ENCODE measurements at places on chromosomes 1 and 21.

DNA sequence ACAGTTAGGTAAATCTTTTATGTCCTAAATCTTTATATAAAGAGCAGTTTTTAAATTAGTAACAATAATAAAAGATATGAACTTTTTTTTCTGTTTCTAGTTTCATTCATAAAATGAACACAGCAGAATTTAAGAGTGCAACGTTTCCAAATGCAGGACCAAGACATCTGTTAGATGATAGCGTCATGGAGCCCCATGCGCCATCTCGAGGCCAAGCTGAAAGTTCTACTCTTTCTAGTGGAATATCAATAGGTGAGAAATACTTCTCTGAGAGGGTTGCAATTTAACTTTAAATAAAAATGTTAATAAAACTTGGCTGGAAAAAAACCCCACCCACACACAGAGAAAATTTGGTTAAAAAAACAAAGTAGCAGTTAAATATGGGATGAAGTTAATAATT is 15.0 kb upstream of the ANGPTL1 start:
- no peak for DNase-seq

GRCh38 chr1:210769473-210769872 is 364.5 kb downstream of the KCNH1 start:
- no peak for DNase-seq

GRCh38 chr1:47659146-47659545 is 221.3 kb downstream of the FOXD2 start:
- no peak for DNase-seq

DNA sequence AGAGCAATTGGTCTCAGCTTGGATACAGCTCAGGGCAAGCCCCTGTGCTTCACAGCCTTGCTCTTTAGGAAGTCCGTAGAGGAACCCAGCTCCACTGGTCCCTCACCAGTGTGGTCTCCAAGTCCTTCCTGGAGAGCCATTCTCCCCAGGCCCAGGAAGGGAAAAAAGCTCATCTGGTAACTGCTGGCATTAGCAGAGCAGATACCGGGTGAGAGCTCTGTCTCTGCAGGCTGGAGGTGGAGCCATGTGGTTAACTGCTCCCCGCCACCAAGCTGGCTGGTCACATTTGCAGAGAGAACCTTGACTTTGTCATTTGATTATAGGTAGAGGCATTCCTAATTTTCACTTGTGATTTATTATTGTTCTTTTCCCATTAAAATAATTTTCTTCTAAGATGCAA is 169.6 kb downstream of the ROR1 start:
- no peak for DNase-seq

GRCh38 chr1:41342774-41343355 is 18.4 kb upstream of the FOXO6 start:
- DNase-seq = no peak

- no peak for DNase-seq
Observed at GRCh38 chr1:202216691-202217090, 23.1 kb downstream of the LGR6 start.

GRCh38 chr1:3093898-3094626 is 25.1 kb downstream of the PRDM16 start:
- no peak for DNase-seq

- peak; percentile 20 for DNase-seq
Observed at GRCh38 chr1:58047265-58047858, 499.2 kb downstream of the OMA1 start.

DNA sequence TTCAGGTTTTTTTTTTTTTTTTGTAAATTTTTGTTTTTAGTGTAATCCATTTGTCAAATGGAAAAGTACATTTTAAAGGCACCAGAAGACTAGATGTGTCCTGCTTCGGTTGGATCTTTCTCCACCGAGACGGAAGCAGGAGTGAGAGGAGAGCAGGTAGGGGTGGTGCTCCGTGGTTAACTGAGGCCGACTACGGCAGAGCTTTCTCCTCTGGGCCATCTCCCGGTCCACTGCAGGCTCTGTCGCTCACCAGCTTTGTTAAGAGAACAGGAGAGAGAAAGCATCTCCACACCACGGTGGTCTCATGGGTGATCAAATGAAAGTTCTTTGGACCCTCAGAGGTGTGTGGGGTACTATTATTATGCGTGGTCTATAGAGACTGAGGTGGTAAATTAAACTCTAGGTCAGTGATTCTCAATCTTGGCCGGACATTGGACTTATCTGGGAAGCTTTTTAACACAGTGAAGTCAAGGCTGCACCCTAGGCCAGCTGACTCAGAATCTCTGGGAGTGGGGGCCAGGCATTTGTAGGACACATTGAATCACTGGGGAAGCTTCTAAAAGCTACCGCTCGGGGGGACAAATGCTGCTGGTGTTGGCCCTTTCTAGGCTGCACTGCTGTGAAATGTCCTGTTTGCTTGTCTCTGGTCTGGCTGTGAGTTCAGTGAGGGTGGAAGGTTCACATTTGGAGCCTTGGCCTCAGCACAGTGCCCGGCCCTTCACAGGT is 25.0 kb downstream of the ABCA4 start:
- no peak for DNase-seq

DNA sequence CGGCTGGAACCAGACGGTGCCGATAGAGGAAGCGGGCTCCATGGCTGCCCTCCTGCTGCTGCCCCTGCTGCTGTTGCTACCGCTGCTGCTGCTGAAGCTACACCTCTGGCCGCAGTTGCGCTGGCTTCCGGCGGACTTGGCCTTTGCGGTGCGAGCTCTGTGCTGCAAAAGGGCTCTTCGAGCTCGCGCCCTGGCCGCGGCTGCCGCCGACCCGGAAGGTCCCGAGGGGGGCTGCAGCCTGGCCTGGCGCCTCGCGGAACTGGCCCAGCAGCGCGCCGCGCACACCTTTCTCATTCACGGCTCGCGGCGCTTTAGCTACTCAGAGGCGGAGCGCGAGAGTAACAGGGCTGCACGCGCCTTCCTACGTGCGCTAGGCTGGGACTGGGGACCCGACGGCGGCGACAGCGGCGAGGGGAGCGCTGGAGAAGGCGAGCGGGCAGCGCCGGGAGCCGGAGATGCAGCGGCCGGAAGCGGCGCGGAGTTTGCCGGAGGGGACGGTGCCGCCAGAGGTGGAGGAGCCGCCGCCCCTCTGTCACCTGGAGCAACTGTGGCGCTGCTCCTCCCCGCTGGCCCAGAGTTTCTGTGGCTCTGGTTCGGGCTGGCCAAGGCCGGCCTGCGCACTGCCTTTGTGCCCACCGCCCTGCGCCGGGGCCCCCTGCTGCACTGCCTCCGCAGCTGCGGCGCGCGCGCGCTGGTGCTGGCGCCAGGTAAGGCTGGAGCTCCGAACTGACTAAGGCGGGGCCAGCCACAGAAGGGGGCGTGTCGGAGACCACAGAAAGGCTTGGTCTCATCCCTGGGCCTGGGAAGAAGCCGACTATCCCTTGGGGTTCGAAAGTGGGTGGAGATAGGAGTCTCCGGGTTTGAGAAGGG is 486 bp downstream of the SLC27A3 start:
- DNase-seq = peak; percentile 47

GRCh38 chr21:41768437-41769042 is 1.7 kb upstream of the RIPK4 start:
- DNase-seq = no peak

DNA sequence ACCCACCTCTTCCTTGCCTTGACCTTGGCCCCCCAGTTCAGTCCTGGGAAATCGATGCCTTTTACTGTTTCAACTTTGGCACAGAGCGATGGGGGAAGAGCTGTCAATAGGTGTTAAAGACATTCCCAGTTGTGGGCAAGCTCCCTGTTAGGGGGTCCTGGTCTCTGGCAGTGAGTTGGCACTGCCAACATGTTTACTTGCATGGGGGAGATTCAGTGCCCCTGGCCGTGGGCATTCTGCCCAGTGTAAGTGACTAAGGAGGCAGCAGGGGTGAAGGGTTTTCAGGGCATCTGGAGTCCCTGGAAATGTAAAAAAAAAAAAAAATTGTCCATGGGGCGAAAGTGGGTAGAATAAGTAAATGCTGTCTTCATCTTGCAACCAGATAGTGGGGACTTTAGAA is 407.0 kb downstream of the PTPRU start:
- no peak for DNase-seq

DNA sequence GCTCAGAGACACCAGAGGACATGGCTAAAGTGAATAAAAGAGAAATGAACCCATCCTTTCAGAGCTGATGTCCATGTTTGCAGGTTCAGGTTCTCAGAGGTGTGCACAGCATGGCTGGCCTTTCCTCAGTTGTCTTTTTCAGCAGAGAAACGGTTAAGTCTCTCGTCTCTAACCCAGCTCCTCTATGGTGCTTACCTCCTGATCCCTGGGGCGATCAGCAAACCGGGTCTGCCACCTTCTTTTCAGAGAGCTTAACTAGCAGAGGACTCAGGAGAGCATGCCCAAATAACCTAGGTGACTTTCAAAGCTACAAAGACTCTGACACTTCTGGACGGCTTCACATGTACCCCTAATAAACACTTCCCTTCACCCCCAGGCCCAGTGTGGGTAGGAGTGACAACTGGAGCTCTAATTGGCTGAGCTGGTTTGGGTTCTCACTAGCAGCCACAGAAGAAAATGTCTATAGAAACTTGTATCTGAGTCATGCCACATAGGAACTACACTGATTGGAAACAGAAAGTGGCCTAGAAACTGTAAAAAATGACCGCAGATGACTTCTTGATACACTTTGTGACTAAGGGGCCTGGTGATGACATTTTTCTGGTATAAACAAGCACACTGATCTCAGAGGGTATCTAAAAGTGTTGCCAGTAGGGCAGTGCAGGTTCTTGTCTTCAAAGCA is at the start of gene AIM2:
TSS of gene AIM2 (minus strand) at position 329 of the 682 bp plus-strand sequence. CDS start 3,267 bp downstream, outside the sequence.
- peak; percentile 47 for DNase-seq

GRCh38 chr1:50705041-50705440 is 255.0 kb downstream of the FAF1 start:
- no peak for DNase-seq

DNA sequence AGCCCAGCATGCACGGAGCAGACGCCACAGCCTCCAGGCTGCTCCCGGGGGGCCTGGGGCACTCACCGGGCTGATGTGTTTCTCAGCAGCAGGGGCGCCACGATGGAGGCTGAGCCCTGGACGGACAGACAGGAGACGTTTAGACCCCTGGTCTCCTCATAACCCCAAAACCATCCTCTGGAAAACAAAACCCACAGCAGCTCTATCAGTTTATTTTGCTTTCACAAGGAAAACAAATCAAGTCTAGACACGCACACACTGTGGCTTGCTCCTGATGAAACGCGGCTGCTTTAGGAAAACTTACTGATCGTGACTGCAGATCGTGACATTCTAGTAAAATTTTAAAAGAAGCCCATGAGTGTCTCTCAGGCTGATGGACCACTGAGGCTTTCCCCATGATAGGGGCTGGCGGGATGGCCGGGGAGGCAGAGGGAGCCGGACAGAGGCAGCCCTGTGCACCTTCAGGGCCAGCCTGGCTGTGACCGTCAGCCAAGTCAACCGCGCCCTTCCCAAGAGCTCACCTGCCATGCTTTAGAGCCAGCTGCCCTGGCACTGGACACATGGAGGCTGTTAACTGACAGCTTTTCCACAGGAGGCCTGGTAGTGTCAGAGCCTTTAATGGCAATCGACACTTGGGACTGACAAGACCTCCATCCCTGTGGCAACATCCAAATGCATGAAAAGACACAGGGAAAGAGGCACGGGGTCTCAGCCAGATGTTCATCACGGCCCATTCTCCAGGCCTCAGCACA is 5.2 kb downstream of the POFUT2 start:
- DNase-seq = no peak

- no peak for DNase-seq
Observed at GRCh38 chr1:89552471-89553081, 27.9 kb downstream of the LRRC8B start.

DNA sequence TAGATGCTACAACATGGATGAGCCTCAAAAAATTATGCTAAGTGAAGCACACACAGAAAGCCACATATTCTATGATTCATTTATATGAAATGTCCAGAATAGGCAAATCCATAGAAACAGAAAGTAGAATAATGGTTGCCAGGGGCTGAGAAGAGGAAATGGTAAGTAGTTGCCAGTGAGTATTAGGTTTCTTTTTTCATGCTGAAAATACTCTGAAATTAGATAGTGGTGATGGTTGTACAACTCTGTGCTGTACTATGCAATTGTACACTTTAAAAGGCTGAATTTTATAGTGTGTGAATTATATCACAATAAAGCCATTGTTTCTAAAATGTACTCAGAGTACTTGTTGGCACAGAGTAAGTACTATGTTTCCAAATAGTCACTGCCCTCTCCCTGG is 15.5 kb upstream of the GFI1 start:
- DNase-seq = no peak

DNA sequence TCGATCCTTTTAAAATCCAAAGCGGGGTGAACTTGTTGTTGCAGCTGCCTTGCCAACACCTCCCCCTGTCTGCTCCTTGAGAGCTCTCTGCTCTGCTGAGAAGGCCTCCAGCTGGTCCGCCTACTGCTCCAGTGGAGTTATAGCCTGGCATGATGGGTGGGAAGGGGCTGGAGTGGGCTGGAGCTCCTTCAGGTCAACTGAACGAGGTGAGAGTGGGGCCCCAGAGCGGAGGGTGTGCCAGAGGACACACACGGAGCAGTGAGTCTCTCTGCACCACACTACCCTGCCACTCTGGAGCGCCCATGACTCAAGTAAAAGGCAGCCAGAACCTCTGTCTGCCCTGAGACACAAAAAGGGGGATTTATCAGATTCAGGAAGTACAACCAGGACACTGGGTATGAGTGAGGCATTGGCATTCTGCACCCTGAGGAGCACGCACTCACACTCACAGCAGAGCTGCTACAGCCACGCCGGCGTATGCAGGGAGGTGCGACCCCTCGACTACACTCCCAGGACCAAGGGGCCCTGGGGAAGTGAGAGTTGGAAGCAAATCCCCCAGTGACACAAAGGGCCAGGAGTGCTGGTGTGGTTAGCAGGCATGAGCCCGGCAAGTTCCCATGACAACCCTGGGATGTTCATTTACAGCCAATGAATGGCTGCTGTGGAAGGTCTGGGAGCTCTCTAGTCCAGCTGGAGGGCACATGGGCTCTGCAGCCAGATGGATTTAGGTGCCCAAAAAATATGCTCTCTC is 28.0 kb upstream of the EVA1B start:
- no peak for DNase-seq

- no peak for DNase-seq
Observed at GRCh38 chr1:22341791-22342605, 109.7 kb upstream of the ZBTB40 start.

DNA sequence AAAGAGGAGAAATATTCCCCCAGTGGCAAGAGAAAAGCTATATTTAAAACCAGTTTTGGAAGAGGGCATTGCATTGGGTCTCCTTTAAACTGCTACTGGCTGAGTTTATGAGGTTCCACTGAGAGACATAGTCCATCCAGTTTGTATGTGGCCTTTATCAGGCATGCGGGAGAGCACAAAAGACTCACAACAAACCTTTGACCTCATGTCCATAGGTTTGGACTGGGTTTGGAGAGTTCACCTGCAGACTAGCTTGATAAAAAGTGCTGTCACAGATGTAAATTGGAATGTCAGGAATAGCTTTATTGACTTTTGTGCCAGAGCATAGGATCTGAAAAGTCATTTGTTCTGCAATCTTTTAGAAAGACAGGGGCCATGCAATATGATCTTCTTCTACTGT is 131.0 kb upstream of the NRIP1 start:
- no peak for DNase-seq

- no peak for DNase-seq
Observed at GRCh38 chr1:220882061-220882891, 3.0 kb downstream of the HLX start.

GRCh38 chr1:233707880-233708815 is 94.2 kb downstream of the KCNK1 start:
- no peak for DNase-seq

All from stimulated activated CD4-positive, alpha-beta T cell treated with anti-CD3 and anti-CD28 coated beads, Interleukin-2, amount 100 ng/mL, for 48 hours (primary cell).